ENCODE measurements at places on chromosomes 13 and 19.

DNA sequence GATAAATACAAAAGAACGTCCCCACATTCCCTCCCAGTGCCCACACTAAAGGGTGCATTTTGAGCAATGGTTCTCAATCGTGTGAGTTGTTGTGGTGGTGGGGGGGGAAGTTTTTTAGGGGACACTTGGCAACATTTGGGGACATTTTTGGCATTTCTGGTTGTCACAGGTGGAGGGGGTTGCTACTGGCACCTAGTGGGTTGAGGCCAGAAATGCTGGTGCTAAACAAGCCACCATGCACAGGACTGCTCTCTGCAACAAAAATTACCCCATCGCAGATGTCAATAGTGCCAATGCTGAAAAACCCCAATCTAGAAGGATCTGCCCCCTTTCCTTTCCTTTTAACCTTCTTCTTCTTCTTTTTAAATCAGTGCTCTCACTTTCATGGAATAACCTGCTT, 453.3 kb downstream of the TSHZ3 start:
- no peak for DNase-seq

GRCh38 chr19:50496189-50497021, 14.6 kb downstream of the JOSD2 start:
- DNase-seq: no peak

GRCh38 chr13:74597526-74597925, 463.3 kb upstream of the KLF12 start:
- DNase-seq: no peak

- no peak for DNase-seq
Observed at GRCh38 chr19:30136611-30137195, 194.7 kb downstream of the URI1 start.

GRCh38 chr19:19209372-19209771, 2.4 kb upstream of the NCAN start:
- no peak for DNase-seq

DNA sequence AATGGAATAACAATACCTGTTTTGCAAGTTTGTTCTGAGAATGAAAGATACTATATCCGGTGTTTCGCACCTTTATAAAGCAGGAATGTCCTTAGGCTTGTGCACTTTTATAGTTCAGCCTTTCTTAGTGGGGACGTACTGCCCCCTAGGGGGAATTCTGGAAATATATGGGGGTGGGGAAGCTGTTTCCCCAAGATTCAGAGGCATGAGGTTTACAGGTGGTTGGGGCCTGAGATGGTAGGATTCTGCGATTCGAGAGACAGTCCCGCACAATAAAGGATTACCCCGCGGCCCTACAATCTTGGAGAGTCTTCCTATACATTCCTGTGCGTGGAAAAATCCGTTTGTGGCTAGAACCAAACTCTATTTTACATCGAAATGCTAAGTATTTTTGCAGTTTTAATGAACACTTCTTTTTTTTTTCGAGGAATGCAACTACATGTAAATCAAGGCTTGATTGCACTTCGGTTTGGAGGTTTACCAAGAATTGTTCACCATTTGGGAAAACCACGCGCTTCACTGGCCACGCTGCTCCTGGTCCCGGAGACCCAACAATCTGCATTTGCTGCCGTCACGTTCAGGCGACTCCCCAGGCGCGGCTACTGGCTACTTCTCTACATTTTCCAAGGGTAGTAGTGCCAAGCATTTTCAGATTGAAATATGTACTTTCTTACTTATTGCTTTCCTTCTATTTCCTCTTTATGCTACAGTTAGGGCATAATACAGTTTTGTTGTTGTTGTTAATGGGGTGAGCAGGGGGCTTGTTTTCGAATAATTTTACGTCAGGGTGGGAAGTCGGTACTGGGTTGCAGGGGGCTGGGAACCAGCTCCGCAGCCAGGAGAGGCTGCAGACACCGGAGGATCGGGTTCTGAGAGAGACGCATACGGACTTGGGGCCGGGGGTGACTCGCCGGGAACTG, 830 bp downstream of the NEK5 start:
- peak; percentile 22 for DNase-seq

- no peak for DNase-seq
Observed at GRCh38 chr13:111898956-111899713, 167.8 kb upstream of the SOX1 start.

- DNase-seq: no peak
Observed at GRCh38 chr19:38726761-38727301, 17.4 kb downstream of the CAPN12 start.

GRCh38 chr19:49840736-49841249, 10.2 kb upstream of the PTOV1 start:
- no peak for DNase-seq

All from GM04504 (cell line).